HT-29 (cell line): ENCODE measurements at places on chromosomes 7 and 10.

DNA sequence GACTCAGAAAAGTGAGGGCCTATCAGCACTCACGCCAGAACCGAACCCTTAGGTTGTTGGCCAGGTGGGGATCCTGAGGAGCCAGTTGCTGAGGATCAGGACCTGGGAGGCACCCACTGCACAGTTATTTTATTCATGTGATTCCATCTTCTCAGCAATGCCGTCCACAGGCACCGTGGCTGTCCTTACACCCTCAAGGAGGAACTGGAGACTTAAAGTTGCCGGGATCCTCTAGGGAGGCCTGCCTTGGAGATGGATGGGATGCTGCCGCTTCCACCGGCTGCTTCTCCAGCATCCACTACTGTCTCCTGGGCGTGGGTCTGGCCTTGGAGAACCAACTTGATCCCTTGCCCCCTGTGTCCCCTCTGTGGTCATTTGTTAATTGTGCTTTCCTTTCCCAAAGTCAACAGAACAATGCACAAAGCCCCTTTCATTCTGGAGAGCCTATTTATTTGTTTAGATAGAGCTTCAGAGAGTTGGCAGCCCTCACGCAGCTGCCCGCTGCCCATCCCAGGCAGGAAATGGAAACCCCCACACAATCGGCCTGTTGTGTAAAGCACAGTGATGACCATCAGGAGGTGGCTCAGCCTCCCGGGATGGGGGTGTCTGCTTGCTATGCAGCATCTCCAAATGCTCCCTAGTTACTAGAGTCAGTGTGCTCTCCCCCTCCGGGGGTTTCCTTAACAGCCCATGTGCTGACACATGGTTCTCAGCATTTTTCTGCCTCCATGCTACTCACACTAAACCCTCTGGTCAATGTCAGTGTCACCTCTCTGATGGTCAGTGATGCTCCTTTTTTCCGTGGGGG, 52.9 kb upstream of the IGFBP3 start:
- peak; percentile 60 for DNase-seq

DNA sequence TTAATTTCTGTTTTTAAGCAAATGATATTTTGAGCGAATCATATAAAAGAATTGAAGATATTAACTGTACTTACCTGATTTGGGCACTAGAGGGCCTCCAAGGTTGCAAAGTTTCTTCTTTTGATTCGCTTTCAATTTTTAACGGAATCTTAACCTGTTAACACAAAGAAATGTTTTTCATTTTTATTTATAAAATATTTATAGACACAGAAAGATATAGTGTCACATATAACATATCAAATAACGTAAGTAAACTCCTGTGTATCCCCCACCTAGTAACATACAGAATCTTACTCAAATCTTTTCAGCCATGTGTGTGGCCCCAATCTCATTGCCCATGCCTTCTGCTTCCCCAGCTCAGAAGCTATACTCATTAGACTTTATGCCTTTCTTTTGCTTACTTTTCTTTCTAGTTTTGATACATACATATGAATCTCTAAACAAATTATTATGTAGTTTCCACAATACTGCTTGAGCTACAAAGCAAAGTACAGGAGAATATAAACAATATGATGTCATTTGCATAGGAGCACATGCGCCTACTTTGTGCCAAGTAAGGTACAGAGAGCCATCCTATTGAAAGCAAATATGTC, 49.5 kb upstream of the ZPBP start:
- DNase-seq: peak; percentile 54

GRCh38 chr7:41641011-41641664, 61.8 kb downstream of the INHBA start:
- DNase-seq: no peak

DNA sequence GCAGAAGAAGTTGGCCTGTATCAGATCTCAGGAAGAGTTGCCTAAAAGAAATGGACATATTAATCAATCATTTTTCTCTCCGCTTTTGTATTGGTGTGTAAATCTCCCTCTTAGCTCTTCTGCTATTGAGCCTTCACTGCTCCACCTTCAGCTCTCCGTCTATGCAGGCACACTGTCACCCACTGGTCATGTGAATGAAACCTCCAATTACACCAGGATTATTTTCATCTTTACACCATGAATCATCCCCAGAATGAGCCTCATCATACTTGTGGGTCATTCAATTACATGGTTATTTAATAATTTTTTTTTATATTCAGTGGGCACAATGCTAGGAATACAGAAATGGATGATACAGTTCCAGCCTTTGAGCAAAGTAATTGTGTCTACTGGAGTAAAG, 92.6 kb downstream of the LRRC4 start:
- no peak for DNase-seq

GRCh38 chr7:71325151-71325550, 193.2 kb downstream of the GALNT17 start:
- DNase-seq: no peak

GRCh38 chr7:47666164-47666862, 84.4 kb upstream of the TNS3 start:
- no peak for DNase-seq

DNA sequence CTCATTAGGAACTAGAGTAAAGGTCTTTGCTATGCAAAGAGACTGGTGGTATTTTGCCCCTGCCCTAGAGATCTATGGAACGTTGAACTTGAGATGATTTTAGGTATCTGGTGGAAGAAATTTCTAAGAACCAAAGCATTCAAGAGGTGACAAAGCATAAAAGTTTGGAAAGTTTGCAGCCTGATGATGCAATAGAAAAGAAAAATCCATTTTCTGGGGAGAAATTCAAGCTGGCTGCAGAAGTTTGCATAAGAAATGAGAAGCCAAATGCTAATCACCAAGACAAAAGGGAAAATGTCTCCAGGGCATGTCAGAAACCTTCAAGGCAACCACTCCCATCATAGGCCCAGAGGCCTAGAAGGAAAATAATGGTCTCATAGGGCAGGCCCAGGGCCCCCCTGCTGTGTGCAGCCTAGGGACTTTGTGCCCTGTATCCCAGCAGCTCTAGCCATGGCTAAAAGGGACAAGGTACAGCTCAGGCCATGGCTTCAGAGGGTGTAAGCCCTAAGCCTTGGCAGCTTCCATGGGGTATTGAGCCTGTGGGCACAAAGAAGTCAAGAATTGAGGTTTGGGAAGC, 16.5 kb downstream of the TFPI2 start:
- DNase-seq: no peak

DNA sequence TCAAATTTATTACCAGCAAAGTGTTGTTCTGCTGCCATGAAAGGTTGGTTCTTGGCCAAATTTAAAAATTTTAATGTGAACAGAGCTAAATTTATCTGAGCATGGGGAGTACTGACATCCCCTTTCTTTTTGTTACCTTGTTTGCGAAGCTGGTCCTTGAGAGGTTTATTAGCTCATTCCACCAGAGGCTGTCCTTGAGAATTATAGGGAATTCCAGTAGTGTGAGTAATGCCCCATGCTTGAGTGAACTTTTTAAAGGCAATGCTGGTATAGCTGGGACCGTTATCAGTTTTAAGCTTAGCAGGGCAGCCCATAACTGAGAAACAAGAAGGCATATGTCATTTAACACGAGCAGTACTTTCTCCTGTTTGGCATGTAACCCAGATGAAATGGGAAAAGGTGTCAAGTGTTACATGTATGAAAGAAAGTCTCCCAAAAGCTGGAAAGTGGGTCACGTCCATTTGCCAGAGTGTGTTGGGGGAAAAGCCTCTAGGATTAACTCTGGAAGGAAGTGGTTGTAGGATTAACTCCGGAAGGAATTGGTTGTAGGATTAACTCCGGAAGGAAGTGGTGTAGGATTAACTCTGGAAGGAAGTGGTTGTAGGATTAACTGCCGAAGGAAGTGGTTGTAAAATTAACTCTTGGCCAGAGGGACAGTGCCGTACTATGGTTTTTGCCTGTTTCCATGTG, 37.3 kb upstream of the AKR1C2 start:
- no peak for DNase-seq

DNA sequence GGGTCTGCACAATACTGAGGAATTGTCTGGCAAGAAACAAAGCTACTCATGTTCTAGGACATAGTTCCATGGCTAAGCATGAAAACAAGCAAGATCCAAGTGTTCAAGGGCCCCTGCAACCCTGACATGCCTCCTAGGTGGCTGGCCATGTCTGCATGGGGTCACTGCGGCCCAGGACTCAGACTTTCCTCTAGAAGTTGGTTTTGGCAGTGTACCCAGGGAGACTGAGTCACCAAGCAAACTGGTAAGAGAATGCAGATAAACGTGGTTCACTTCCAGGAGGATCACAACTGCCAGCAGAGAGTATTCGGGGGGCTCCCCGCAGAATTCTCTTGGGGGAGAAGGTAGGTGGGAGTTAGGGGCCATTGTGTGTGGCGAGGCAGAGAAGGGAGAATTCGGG, 7.4 kb upstream of the PFKFB3 start:
- DNase-seq: no peak

GRCh38 chr10:126959906-126960685, 54.9 kb downstream of the DOCK1 start:
- no peak for DNase-seq

- no peak for DNase-seq
Observed at GRCh38 chr7:158042156-158042880, 545.3 kb downstream of the PTPRN2 start.

GRCh38 chr7:21617916-21618390, 75.1 kb downstream of the DNAH11 start:
- peak; percentile 47 for DNase-seq

- DNase-seq: no peak
Observed at GRCh38 chr7:24197852-24198251, 86.1 kb upstream of the NPY start.

GRCh38 chr7:54778696-54779540, 19.9 kb upstream of the SEC61G start:
- no peak for DNase-seq

- no peak for DNase-seq
Observed at GRCh38 chr10:70990681-70991080, 102.3 kb upstream of the PCBD1 start.
